ENCODE measurements at places on chromosomes 11 and 22. TPM values are rescaled to one million over a fixed set of nuclear protein-coding genes. Genes with fewer than 3 reads are reported as not detected.

DNA sequence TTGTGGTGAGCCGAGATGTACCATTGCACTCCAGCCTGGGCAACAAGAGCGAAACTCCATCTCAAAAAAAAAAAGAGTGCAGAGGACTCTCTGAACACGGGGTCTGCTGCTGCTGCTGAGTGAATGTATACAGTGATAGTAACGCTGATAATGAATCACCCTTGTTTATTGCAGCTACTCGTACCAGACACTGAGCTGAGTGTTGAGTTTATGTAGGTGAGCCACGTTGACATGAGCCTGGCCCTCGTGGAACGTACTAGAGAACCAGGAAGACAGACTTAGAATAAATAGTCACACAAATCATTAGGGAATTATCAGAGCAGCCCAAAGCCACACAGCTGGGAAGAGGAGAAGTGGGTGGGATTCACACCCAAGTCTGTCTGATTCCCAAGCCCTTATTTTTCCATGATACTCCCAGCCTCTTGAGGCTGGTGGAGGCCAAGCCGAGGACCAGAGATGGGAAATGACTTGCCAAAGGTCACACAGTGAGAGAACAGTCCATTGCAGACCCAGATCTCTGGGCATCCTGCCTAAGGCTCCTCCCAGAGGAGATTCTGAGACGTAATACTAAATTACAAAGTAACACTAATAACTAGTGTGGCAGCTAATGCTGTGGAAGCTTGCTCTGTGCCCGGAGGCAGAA, 34.8 kb downstream of the MB start:
- no peak overlapping the region for H3K27ac ChIP-seq
- no peaks in the 10 kb centered on the region for H3K36me3 ChIP-seq
- no peaks in the 10 kb centered on the region for H3K4me1 ChIP-seq
- DNase-seq = no peak
- no peaks in the 10 kb centered on the region for H3K27me3 ChIP-seq
- H3K4me3 ChIP-seq = no peak overlapping the region

DNA sequence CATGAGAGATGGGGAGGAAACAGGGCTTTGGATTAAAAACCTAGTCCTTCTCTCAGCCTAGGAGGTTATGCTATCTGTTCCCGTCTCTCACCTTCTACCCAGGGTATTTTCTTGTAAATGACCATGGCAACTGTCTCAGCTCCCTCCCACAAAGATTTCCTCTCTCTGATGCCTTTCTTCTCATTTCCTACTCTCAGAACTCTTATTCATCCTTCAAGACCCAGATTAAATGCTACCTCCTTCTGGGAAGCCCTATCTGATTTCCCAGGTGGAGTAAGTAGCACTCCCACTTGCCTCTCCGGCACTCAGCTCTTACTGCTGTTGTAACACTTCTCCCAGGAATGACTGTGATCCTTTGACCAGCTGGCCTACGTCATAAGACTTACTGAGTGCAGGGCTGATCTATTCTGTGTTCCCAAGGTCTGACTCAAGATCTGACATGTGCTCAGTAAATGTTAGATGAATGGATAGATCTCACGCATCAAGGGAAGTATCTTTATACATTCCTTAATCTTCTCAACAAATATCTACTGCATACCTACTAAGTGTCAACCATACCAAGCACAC, 175.0 kb downstream of the TENM4 start:
- no peaks in the 10 kb centered on the region for H3K27me3 ChIP-seq
- H3K36me3 ChIP-seq = no peaks in the 10 kb centered on the region
- H3K4me3 ChIP-seq = no peak overlapping the region
- no peaks in the 10 kb centered on the region for H3K4me1 ChIP-seq

- H3K27me3 ChIP-seq = no peaks in the 10 kb centered on the region
- H3K27ac ChIP-seq = no peak overlapping the region
- no peaks in the 10 kb centered on the region for H3K4me1 ChIP-seq
- no peak for DNase-seq
Observed at GRCh38 chr11:124830749-124831148, 30.5 kb upstream of the MSANTD2 start.

GRCh38 chr22:45302751-45303150, 7.0 kb upstream of the FAM118A start:
- H3K36me3 ChIP-seq = no peaks in the 10 kb centered on the region
- no peaks in the 10 kb centered on the region for H3K27me3 ChIP-seq
- no peak for DNase-seq
- H3K27ac ChIP-seq = no peak overlapping the region
- H3K4me1 ChIP-seq = no peaks in the 10 kb centered on the region

DNA sequence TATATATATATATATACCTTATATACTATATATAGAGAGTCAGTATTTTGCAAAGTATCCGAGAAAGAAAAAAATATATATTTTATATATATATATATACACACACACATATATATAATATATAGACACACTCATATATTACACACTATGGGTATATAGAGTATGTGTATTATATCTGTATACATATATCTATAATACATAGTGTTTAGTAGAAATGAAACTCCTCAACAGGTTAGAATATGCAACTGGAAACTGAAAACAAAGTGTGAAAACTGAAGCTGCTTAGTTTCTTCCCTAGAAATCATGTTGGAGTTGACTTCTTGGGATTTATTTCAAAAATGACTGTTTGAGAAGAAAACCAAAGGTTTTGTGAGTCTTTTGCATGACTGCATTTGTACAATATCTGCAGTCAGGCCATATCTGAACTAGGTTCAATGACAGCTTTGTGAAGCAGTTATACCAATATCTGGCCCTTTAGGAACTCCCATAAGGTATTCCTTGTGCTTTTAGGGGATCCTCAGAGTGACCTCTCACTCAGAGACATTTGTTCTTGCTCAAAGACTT, 284.1 kb downstream of the CASP12 start:
- DNase-seq = no peak
- H3K36me3 ChIP-seq = no peaks in the 10 kb centered on the region
- no peak overlapping the region for H3K4me3 ChIP-seq
- no peaks in the 10 kb centered on the region for H3K27me3 ChIP-seq

DNA sequence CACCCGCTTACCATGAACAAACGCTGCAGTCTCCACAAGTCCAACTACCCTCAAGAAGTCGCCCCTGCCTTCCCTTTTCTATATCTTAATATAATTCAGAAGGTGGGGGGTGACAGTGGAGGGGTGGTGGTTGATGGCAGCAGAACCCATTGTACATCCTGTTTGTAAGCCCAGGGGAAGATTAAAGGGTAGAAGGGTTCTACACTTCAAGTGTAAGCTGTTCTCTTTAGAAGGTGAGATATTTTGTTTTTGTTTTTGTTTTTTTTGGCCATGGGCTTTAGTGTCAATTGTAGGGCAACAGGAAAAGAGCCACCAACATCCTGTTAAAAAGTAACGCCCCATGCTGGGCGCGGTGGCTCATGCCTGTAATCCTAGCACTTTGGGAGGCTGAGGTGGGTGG, 34.9 kb upstream of the RRAS2 start:
- no peaks in the 10 kb centered on the region for H3K27me3 ChIP-seq
- DNase-seq = no peak
- H3K27ac ChIP-seq = no peak overlapping the region

DNA sequence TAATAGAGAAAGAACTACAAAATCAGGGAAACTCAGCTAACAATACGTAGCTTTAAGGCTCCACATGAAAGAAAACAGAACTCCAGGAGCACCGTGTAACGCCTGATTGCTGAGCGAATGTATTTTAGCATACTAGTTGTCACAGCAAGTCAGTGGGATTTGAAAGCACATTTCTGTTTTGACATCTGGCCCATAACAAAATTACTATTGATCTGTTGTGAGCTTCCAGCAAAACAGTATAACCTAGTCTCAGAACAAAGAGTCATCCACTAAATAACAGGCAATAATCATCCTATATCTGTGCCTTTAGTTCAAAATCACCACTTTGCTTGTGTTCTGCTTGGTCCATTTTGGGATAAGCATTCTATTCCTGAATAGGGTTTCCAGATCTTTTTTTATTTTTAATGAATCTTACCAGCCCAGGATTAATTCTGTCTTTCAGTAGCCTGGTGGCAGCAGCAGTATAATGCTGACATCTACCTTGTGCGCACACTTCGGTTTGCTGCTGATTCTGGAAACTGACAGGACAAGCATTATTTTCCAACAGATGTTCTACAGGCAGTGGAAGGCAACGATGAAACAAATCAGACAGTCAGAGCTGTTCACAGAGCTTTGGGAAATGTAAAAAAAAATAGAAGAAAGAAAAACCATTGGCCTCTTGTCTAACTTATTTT, 66.2 kb downstream of the CADM1 start:
- no peak for DNase-seq
- H3K27ac ChIP-seq = no peak overlapping the region
- H3K27me3 ChIP-seq = no peaks in the 10 kb centered on the region

DNA sequence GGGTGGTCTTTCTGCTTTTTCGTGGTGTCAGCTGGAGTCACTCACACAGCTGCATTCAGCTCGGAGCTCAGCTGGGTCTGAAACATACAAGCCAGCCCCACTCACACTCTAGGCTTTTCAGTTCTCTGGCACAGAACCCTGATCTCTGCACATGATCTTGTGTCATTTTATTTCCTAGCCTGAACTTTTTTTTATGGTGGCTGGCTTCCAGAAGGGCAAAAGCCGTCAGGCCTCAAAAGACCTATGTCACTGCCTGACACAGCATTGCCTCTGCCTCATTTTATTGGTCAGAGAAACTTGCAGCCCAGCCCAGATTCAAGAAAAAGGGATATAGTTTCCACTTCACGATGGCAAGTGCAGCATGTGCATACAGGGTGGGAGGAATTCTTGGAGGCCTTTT, 117.8 kb downstream of the NTM start:
- H3K36me3 ChIP-seq = no peaks in the 10 kb centered on the region
- no peak overlapping the region for H3K4me3 ChIP-seq

DNA sequence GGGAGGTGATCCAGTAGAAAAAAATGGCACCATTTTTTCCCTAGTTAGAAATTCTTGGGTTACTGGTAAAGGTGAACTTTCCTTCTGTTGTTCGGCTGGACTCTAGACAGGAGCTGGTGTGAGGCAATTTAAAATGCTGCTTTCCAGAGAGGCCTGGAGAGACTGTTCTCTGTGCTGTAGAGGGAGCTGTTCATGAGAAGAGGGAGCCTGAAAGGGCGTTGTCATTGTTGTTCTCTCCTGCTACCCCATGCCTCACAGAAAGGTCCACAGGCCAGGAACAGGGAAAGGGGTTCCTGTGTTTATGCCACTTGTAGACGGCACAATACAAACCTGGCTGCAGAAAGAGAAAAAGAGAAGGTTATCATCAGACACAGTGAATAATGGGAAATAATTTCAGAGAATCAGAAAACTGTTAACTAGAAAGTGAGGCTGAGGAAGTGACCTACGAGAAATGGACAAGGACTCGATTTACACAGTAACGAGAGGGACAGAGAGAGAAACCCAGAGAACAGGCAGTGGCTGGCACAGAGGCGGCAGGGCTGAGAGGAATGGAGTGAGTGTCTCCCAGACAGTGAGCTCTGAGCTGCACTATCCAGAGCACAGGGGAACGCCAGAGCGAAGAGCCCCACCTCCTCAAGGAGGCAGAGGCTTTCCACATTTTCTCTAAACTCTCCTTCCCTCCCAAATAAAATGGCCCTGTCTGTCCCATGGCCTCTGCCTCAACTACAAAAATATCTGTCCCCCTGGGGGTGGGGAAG, 109.2 kb downstream of the RRM1 start:
- no peak overlapping the region for H3K27ac ChIP-seq
- no peaks in the 10 kb centered on the region for H3K36me3 ChIP-seq
- H3K4me1 ChIP-seq = no peaks in the 10 kb centered on the region
- no peak overlapping the region for H3K4me3 ChIP-seq
- no peaks in the 10 kb centered on the region for H3K27me3 ChIP-seq

DNA sequence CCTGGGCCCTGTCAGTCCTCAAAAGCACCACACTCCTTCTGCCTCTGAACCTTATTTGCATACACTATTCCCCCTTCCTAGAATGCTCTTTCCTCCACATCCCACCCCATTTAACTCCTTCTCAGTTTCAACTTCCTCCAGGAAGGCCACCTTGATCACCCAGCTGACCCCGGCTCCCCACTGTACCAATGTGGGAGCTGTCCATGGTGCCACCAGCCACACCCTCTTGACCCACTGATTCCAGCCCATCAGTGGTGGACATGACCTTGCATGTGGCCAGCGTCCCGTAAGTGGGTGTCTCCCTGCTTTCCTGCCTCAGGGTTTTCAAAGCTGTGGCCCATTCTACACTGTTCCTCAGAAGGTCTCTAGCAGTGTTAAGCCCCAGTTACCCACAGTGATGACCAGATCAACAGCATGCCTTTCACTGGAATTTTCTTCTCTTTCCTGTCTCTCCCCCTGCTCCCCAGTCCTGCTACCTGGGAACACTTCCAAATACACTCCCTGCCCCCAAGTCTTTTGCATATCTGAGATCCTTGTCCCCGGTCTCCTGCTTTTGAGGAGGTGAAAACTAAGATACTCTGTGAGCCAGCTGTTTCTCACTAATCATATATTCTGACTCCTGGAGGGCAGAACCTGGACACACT, 346.6 kb downstream of the MN1 start:
- no peak overlapping the region for H3K27ac ChIP-seq
- peaks cover 24% of the 10 kb centered on the region for H3K4me1 ChIP-seq
- H3K36me3 ChIP-seq = no peaks in the 10 kb centered on the region
- H3K27me3 ChIP-seq = no peaks in the 10 kb centered on the region
- no peak for DNase-seq
- H3K4me3 ChIP-seq = no peak overlapping the region

DNA sequence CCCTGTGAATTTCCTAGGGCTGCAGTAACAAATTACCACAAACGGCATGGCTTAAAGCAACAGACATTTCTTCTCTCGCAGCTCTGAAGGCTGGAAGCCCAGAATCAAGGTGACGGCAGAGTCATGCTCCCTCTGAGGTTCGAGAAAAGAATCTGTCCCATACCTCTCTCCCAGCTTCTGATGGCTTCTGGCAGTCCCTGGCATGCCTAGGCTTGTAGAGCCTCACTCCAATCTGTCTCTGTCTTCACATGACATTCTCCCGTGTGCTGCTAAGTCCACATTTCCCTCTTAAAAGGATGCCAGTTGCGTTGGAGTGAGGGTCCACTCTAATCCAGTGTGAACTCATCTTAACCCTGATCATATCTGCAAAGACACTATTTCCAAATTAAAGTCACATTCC, 116.2 kb downstream of the NECTIN1 start:
- no peak for DNase-seq
- H3K27ac ChIP-seq = no peak overlapping the region
- H3K4me1 ChIP-seq = peaks cover 12% of the 10 kb centered on the region
- H3K27me3 ChIP-seq = no peaks in the 10 kb centered on the region

- peaks cover 8% of the 10 kb centered on the region for H3K4me1 ChIP-seq
- no peaks in the 10 kb centered on the region for H3K27me3 ChIP-seq
- H3K4me3 ChIP-seq = no peak overlapping the region
- no peak overlapping the region for H3K27ac ChIP-seq
- no peak for DNase-seq
- peaks cover 26% of the 10 kb centered on the region for H3K36me3 ChIP-seq
Observed at GRCh38 chr11:61866231-61866957, 25.0 kb downstream of the FADS3 start.

- no peak overlapping the region for H3K27ac ChIP-seq
- H3K27me3 ChIP-seq = no peaks in the 10 kb centered on the region
- H3K4me1 ChIP-seq = no peaks in the 10 kb centered on the region
- no peak for DNase-seq
- H3K4me3 ChIP-seq = peak overlapping the region; percentile 47
Observed at GRCh38 chr22:44550711-44551491, 52.9 kb upstream of the RTL6 start.

GRCh38 chr11:85809863-85810262, 1.1 kb downstream of the SYTL2 start:
- no peaks in the 10 kb centered on the region for H3K27me3 ChIP-seq
- H3K4me3 ChIP-seq = peak overlapping the region; percentile 93
- no peaks in the 10 kb centered on the region for H3K36me3 ChIP-seq
- peak overlapping the region; percentile 6 for H3K27ac ChIP-seq

Gene RIBC2
- total RNA-seq = not detected

Gene PLXNB2
- total RNA-seq = 169 TPM

Gene GAB4
- not detected for total RNA-seq

Gene GUCY1A2
- 5.3 TPM for total RNA-seq

Gene OR52I2
- not detected for total RNA-seq

Gene RAG2
- total RNA-seq = not detected

Gene IL17REL
- not detected for total RNA-seq

Gene SCYL1
- total RNA-seq = 96.8 TPM
